Pancreas (tissue), 10 donors: ENCODE measurements at places on chromosomes 2 and 18. TPM values are rescaled to one million over a fixed set of nuclear protein-coding genes. Genes with fewer than 3 reads are reported as not detected.
A peak's percentile ranks its signal among the peaks of the same experiment; 100 is the strongest.

CARF gene
- 4.0 TPM for polyA plus RNA-seq

C1GALT1C1L gene
- polyA plus RNA-seq: 1.2 TPM

RIT2 gene
- polyA plus RNA-seq: not detected

C2orf78 gene
- polyA plus RNA-seq: not detected

RAB6C gene
- polyA plus RNA-seq: not detected

ANO7 gene
- 1.2 TPM for polyA plus RNA-seq

HNRNPLL gene
- 4.9 TPM for polyA plus RNA-seq

MYOM1 gene
- 18.2 TPM for polyA plus RNA-seq

REEP1 gene
- 2.9 TPM for polyA plus RNA-seq

SERPINB12 gene
- not detected for polyA plus RNA-seq

DNA sequence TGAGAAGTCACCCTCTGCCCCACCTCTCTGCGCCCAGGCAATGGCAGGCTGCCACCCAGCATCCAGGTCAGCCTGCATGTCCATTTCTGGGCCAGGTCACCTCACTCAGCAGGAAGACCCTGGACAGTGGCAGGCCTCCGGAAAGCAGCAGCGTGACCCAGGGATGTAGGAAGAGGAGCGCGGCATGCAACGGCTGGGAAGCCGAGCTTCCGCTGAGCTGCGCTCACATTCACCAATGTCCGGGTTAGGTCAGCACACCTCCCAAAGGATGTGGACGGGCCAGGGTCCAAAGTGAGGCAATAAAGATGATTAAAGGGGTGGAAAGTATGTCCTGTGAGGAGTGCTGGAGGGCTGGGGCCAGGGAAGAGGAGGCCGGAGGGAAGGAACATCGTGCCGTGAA is 174.5 kb downstream of the CTIF start:
- no peaks in the 10 kb centered on the region for H3K36me3 ChIP-seq
- H3K4me1 ChIP-seq: no peaks in the 10 kb centered on the region
- no peak overlapping the region for H3K4me3 ChIP-seq
- DNase-seq: no peak
- H3K27ac ChIP-seq: no peak overlapping the region

DNA sequence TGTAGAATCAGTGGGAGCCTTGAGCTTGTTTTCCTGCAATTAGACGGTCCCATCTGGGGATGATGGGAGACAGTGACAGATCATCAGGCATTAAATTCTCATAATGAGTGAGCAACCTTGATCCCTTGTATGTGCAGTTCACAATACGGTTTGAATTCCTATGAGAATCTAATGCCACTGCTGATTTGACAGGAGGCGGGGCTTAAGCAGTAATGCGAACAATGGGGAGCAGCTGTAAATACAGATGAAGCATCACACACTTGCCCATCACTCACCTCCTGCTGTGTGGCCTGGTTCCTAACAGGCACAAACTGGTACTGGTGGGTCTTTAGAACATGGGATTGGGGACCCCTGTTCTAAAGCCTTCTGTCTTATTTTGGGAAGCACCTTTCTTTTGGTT is 17.9 kb upstream of the NYAP2 start:
- H3K36me3 ChIP-seq: no peaks in the 10 kb centered on the region
- H3K4me1 ChIP-seq: no peaks in the 10 kb centered on the region
- no peak overlapping the region for H3K27ac ChIP-seq
- no peaks in the 10 kb centered on the region for H3K27me3 ChIP-seq

GRCh38 chr2:1800716-1801388 is 56.5 kb upstream of the PXDN start:
- no peaks in the 10 kb centered on the region for H3K4me1 ChIP-seq
- no peak overlapping the region for H3K4me3 ChIP-seq
- no peaks in the 10 kb centered on the region for H3K36me3 ChIP-seq
- no peak for DNase-seq
- no peak overlapping the region for H3K27ac ChIP-seq

- no peak overlapping the region for H3K27ac ChIP-seq
- no peaks in the 10 kb centered on the region for H3K36me3 ChIP-seq
- DNase-seq: peak; percentile 41
Observed at GRCh38 chr18:65235966-65236624, 514.7 kb upstream of the CDH7 start.

DNA sequence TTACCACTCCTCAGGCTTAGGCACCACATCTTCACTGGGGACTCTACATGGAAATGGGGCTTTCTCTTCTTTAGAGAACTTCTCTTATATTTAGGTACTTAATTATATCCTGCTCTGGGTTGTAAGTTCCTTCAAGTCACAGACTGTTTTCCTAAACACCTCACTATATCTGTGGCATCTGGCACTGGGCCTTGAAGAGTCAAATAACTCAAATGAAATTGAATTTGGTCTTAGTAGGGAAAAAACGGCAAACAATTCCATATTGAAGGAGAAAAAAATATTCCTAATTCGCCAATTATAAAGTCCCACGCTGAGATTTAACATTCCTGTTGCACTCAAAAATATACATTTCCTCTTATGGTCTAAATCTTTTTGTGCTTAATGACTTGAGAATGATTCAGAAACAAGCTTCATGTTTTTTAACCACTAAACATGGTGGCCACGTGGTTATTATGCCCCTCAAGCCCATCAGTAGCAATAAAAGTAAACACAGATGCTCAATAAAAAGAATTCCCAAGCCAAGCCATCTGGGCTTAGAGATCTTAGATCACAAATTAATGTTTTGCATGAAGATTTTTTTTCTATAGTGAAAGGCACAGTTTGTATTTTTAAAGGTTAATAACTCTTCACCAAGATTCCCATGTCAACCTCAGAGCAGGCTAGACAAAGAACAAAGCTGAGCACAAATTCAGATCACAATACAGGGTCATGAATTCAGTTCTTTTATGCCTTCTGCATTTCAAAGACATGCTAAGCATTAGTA is 105.5 kb upstream of the SYT4 start:
- H3K36me3 ChIP-seq: no peaks in the 10 kb centered on the region
- no peaks in the 10 kb centered on the region for H3K4me1 ChIP-seq
- no peak overlapping the region for H3K4me3 ChIP-seq
- H3K27ac ChIP-seq: no peak overlapping the region

GRCh38 chr2:233867993-233868532 is at the start of gene MSL3B:
MSL3B (minus strand) TSS chr2:233868386.
- H3K27me3 ChIP-seq: no peaks in the 10 kb centered on the region
- DNase-seq: no peak
- peak within 1 kb of the TSS; percentile 51 for H3K4me3 ChIP-seq

DNA sequence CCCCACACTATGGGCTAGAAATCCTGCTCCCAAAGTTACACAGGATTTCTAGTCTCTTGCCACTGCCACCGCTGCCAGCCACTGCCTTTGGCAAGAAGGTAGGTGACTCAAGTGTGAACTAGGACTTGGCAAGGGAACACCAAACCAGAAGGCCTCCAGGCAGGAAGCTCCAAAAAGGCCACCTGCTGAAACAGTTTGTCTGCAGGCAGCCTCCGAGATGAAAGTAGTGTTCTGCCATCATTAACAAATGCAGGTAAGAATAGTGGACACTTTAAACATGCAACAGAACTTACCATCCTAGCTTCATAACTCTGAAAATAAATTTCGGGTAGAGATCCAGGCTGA is 3.9 kb downstream of the ANKRD44 start:
- no peak overlapping the region for H3K27ac ChIP-seq
- DNase-seq: peak; percentile 77
- no peaks in the 10 kb centered on the region for H3K27me3 ChIP-seq
- H3K36me3 ChIP-seq: no peaks in the 10 kb centered on the region

DNA sequence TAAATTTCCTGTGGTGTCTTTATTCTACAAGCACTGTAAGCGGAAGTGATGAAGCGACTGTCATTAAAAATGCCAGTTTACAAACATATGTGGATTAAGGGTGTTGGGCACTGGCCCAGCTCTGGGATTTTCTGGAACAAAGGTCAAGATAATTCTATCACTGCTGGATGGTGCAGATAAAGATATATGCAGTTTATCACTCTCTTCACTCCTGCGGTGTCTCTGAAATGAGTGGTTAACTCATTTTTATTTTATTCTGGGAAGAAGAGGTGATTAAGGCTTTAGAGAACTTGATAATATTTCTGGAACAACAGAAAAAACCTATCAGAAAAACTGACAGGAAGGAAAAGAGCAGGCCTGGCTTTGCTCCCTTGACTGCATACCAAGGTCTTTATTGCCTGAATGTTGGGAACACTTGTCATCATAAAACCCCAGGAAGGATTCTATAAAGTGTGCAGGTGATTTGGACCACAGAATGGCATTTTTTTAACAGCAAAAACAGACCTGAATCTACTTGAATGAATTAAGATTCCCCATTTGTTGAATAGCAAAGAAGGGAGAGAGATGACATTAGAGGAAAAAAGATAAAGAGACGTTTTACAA is 32.4 kb downstream of the ABCB11 start:
- H3K4me1 ChIP-seq: no peaks in the 10 kb centered on the region
- H3K27me3 ChIP-seq: no peaks in the 10 kb centered on the region
- no peak overlapping the region for H3K27ac ChIP-seq
- DNase-seq: no peak
- no peak overlapping the region for H3K4me3 ChIP-seq

- no peak for DNase-seq
- no peaks in the 10 kb centered on the region for H3K4me1 ChIP-seq
- H3K4me3 ChIP-seq: no peak overlapping the region
- no peak overlapping the region for H3K27ac ChIP-seq
- H3K36me3 ChIP-seq: no peaks in the 10 kb centered on the region
Observed at GRCh38 chr2:40273734-40274182, 178.1 kb downstream of the SLC8A1 start.

GRCh38 chr18:58562999-58563667 is 65.8 kb downstream of the ALPK2 start:
- no peaks in the 10 kb centered on the region for H3K4me1 ChIP-seq
- no peak for DNase-seq
- H3K4me3 ChIP-seq: no peak overlapping the region

- H3K4me1 ChIP-seq: peaks cover 23% of the 10 kb centered on the region
- DNase-seq: no peak
- H3K36me3 ChIP-seq: no peaks in the 10 kb centered on the region
Observed at GRCh38 chr2:191222507-191222906, 22.7 kb upstream of the MYO1B start.

- H3K27me3 ChIP-seq: no peaks in the 10 kb centered on the region
- no peak for DNase-seq
- peaks cover 14% of the 10 kb centered on the region for H3K36me3 ChIP-seq
- peak overlapping the region; percentile 75 for H3K4me3 ChIP-seq
- no peak overlapping the region for H3K27ac ChIP-seq
- no peaks in the 10 kb centered on the region for H3K4me1 ChIP-seq
Observed at GRCh38 chr2:108786008-108786353, 590 bp upstream of the CCDC138 start.

DNA sequence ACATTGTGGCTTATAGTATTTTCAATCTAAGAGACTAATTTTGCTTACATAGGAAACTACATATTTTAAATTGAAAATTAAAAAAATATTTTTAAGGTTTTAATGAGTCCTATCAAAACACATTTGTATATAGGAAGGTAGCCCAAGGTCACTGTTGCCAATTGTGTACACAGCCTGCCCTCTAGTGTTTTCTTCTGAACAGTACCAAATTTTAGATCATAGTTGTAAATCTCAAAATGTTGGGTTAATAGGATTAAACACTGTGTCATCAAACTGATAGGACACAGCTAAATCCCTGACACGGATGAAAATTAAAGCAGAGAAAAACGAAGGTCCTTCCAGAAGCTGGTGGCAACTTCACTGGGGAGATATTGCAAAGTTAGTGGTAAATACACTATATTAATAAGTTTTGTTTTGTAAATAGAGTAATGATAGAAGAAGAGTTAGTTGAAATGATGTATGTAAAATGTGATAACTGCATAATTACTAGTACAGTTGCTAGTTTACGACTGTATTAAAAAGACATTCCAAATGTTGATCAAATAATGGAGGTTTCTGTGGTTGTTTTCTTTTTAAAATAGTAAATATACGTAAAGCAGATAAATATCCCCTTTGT is 19.7 kb downstream of the CLUL1 start:
- H3K27ac ChIP-seq: no peak overlapping the region
- no peaks in the 10 kb centered on the region for H3K27me3 ChIP-seq
- H3K4me3 ChIP-seq: no peak overlapping the region
- DNase-seq: peak; percentile 15

GRCh38 chr2:86216575-86217555 is 17.6 kb downstream of the MRPL35 start:
- H3K4me3 ChIP-seq: no peak overlapping the region
- peaks cover 13% of the 10 kb centered on the region for H3K4me1 ChIP-seq
- no peak overlapping the region for H3K27ac ChIP-seq
- no peaks in the 10 kb centered on the region for H3K36me3 ChIP-seq
- H3K27me3 ChIP-seq: no peaks in the 10 kb centered on the region
- no peak for DNase-seq

- DNase-seq: no peak
- no peak overlapping the region for H3K4me3 ChIP-seq
- peak overlapping the region; percentile 35 for H3K27ac ChIP-seq
- H3K27me3 ChIP-seq: no peaks in the 10 kb centered on the region
- peaks cover 7% of the 10 kb centered on the region for H3K4me1 ChIP-seq
Observed at GRCh38 chr2:79041032-79041448, 15.5 kb downstream of the REG3G start.

DNA sequence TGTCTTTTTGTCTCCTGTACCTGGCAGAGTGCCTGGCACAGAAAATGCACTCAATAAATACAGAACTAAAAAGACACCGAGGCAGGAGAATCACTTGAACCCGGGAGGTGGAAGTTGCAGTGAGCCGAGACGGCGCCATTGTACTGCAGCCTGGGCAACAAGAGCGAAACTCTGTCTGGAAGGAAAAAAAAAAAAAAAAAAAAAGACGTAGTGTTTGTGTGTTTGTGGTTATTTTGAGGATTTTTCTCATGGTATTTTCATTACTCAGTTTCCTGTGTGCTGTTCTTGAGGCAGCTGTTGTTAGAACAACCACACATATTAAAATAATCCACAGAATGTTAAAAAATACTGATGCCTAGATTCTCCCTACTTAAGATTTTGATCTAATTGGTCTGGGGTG is 519.2 kb upstream of the SPHKAP start:
- no peak overlapping the region for H3K4me3 ChIP-seq
- no peak overlapping the region for H3K27ac ChIP-seq
- DNase-seq: no peak
- no peaks in the 10 kb centered on the region for H3K4me1 ChIP-seq

DNA sequence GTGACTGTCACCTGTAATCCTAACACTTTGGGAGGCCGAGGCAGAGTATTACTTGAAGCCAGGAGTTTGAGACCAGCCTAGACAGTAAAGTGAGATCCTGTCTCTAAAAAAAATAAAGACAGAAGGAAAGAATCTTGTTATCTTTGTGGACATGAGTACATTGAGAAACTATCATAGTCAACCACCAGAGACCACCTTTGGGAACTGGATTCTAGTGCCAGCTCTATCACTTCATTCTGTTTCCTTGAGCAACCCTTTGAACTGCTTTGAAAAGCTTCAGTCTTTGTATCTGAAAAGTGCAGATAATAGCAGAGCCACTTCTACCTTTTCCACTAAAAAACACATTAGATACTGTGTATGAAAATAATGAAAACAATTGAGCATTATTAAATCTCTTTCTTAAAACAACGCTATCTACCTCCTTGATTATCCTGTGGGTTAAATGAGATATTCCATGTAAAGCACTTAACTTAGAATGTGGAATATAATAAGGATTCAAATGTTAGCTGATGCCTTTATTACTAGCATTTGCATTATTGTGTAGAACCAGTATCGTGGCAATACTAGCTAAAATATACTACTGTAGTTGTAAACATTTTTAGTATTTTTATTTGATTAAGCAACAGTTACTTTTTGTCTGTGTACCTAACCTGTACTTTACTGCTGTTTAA is 8.8 kb downstream of the GORASP2 start:
- no peaks in the 10 kb centered on the region for H3K36me3 ChIP-seq
- H3K27ac ChIP-seq: no peak overlapping the region
- no peak for DNase-seq
- H3K4me1 ChIP-seq: peaks cover 31% of the 10 kb centered on the region
- no peak overlapping the region for H3K4me3 ChIP-seq
- no peaks in the 10 kb centered on the region for H3K27me3 ChIP-seq
